ENCODE measurements at places on chromosomes 4 and X.

DNA sequence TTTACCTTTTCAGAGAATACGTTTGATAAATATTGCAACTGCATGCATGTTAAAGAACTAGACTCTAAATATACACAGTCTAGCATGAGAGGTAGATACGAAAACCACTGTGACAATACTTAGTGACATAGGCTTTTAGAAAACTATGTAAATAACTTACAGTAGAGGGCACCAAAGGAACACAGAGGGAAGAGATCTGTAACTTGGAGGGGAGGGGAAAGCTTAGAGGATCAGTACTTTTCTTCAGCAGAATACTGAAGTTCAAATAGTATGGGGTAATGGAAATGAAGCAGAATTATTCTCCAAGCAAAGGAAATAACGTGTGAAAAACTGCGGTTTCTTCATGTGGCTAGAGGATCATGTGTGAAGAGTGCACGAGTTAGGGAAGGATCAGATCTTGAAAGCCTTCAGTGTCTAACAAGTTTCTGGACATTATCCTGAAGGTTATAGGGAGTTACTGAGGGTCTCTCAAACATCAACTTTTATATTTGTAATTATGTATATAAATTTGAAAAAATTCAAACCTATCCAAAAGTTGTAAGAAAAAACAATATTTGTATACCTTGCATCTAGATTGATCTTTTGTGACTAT is 264.3 kb downstream of the NPFFR2 start:
- no peak for DNase-seq

DNA sequence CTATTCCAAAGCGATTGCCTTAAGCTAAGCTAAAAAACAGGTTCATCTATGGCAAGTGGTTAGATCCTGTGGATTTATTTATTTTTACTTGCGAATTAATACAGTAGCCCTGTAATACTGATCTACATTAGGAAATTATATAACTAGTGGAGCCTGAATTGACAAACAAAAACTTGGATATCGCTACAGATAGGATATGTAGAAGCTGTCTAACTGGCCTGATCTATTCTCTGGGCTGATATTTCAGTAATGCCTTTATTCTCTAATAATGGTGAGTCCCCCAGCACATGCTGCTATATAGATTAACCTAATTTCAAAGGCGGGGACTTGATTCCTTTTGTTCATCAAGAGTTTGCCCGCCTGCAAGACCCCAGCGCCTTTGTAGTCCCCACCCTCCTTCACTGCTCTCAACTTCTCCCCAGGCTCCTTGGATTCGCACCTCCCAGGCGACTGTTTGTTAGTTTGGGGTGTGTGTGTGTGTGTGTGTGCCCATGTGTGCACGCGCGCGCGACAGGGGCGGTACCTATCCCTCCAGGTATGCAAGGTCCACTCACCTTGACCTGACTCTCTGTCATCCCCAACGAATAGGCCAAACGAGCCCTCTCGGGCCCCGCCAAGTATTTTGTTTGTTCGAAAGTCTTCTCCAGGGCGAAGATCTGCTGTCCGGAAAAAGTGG is 3.8 kb downstream of the NKX6-1 start:
- DNase-seq = no peak

- DNase-seq = no peak
Measured at GRCh38 chr4:145605941-145606340, 13.2 kb upstream of the MMAA start.

GRCh38 chr4:143375326-143376073 is 38.8 kb downstream of the GAB1 start:
- DNase-seq = no peak

- no peak for DNase-seq
Measured at GRCh38 chr4:7703688-7704087, 236.0 kb downstream of the AFAP1 start.

- DNase-seq = no peak
Measured at GRCh38 chr4:6782846-6783110, 251 bp downstream of the KIAA0232 start.

GRCh38 chr4:98305576-98305975 is 44.4 kb downstream of the RAP1GDS1 start:
- no peak for DNase-seq

- no peak for DNase-seq
Measured at GRCh38 chrX:111470681-111471403, 40.6 kb upstream of the SERTM2 start.

GRCh38 chrX:7264399-7264798 is 116.4 kb upstream of the PUDP start:
- no peak for DNase-seq

- no peak for DNase-seq
Measured at GRCh38 chr4:108037884-108038283, 48.2 kb downstream of the HADH start.

- DNase-seq = no peak
Measured at GRCh38 chr4:148330161-148330560, 112.1 kb downstream of the NR3C2 start.

DNA sequence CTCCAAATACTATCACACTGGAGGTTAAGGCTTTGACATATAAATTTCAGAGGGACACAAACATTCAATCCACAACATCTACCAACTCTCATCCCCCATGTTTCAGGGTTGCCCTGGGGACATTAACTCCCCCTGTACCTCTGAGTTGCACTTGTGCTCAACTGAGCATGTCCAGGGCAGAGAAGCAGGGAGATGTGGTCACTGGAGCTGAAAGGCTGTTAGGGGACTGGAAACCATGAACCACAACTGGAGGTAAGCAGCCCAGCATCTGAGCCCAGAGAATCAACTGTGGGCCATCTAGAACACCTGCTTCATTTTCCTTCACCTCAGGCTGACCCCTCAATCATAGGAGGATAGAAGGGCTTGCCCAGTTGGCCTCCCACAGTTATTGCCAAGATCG is 641.1 kb downstream of the MID1IP1 start:
- no peak for DNase-seq

- DNase-seq = no peak
Measured at GRCh38 chr4:140755774-140756318, 339 bp downstream of the TBC1D9 start.

DNA sequence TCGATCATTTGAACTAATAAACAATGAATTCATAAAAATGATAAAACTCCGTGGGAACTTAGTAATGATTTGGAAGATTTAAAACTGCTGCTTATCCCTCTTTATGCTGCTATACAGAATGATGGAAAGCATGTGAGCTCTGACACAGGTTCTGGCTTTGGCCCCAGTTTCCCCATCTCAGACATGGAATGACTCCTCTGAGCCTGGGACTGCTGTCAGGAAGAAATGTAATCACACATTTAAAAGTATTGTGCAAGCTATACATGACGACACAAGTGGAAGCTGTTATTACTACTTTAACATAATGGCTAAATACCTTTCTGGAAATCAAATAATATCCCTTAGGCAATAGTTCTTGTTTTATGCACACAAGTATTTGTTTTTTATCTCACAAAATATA is 161.7 kb downstream of the DCHS2 start:
- DNase-seq = no peak

DNA sequence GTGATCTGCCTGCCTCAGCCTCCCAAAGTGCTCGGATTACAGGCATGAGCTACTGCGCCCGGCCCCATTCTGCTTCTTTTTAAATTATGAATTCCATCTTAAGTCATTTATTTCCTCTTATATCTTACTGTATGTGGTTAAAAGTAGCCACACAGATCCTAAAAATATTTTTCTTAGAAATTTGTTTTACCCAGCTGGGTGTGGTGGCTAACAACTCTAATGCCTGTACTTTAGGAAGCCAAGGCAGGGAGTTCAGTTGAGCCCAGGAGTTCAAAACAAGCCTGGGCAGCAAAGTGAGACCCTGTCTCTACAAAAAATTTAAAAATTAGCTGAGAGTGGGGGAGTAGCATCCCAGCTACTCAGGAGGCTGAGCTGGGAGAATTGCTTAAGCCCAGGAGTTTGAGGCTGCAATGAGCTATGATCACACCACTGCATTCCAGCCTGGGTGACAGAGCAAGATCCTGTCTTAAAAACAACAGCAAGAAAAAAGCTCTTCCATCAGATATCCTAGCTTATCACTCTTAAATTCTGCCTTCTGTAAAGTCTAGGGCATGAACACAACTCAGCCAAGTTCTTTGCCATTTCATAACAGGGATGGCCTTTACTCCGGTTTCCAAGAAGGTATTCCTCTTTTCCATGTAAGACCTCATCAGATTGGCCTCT is 15.1 kb upstream of the AFF1 start:
- DNase-seq = no peak

DNA sequence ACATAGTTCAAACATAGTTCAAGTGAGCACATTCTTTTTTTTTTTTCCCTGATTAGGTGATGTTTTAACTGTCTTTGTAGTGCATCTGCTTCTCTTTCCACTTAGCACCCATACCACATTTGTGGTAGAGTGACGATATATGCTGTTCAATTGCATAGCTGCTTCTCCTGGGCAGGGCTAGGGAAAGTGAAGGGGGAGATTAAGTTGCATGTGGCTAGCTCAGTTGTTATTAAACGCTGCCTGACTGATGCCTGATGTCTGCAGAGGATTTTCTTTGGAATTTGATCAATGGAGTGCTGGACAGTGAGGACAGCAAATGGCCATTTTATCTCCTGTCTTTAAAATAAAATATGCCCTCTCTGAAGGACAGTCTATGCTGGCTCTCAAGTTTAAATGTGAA is 63.7 kb downstream of the ANK2 start:
- no peak for DNase-seq

DNA sequence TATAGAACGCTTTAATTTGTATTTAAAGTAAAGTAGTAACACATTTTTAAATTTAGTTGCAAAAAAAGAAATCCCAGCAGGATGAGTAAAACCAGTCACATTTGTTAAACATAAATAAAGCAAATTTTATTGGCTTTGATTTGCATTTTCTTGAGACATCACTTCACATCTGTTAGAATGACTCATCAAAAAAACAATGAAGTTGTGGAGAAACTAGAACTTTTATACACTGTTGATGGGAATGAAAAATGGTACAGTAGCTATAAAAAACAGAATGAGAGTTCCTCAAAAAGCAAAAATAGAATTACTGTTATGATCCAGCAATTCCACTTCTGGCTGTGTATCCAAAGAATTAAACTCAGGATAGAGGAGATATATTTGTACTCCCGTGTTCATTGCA is 454.0 kb upstream of the KLHL4 start:
- no peak for DNase-seq

DNA sequence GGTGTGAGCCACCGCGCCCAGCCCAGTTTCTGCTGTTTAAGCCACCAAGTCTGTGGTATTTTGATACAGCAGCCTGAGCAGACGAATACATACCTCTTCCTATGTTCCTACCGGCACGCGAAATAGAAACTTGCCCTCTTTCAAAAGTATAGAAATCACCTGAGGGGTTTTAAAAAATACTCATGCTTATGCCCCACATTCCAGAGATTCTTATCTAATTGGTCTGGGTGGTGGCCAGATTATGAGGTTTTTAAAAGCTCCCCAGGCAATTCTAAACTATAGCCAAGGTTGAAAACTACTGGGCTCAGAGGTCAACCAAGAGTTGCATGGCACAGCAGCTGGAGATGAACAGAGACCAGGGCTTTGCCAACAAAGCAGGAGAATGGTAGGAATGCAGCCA is 24.9 kb upstream of the HUWE1 start:
- DNase-seq = no peak

GRCh38 chr4:143617994-143618679 is 82.3 kb downstream of the FREM3 start:
- no peak for DNase-seq

GRCh38 chr4:47071901-47072341 is 40.6 kb downstream of the GABRB1 start:
- no peak for DNase-seq

GRCh38 chrX:41314204-41314603 is 19.8 kb upstream of the DDX3X start:
- no peak for DNase-seq

DNA sequence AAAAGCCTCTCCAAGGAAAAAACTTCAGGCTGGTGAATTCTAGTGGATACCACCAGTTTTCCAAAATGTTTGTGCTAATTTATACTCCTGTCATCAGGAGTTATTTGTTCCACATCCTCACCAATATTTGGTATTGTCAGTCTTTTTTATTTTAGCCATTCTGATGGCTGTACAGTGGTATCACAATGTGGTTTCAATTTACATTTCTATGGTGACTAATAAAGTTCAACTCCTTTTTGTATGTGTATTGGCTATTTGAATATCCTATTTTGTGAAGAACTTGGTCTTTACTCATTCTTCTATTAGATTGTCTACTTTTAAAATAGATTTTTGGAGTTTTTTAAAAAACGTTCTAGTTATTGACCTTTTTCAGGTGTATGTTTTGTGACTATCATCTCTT is 33.0 kb upstream of the FRAS1 start:
- no peak for DNase-seq

GRCh38 chr4:77358315-77358928 is 201.4 kb downstream of the CCNG2 start:
- DNase-seq = no peak

DNA sequence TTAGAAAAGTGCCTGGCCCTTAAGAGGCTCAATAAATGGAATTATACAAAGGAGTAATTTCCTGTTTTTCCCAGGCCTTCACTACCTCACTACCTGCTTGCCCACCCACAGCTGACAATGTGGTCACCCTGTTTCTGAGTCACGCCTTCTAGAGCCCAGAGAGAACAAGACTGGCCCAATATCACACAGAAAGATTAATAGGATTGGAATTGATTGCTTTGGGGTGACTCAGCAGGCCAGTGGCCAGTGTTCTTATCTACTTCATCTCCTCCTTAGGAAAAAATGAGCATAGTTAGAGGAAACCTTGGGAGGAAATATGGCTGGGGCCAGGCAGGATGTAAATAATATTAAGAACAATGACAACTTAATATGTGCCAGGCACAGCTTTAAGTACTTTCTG is 4.5 kb upstream of the FGF16 start:
- no peak for DNase-seq

DNA sequence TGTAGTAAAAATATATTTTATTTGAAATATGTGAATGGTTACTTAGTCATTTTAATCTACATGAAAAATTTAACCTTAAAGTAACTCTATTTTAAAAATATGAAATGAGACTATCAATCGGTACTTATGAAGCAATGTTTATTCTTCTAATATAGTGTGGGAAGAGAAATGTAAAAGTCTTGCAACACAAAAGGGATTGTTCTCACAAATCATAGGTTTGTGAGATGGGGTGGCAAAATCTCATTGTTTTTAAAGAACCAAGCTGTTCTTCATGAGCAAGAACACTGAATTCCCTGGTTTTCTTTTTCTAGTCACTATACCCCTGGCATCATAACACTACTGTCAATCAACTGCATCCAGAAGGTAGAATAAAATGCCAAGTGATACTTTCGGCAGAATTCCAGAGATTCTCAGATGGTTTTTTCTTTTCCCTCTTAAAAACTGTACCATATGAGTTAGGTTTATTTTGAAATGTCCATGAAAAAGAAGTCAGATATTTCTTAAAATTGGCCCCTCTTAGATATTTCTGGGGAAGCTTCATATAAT is 52.2 kb downstream of the SNCA start:
- no peak for DNase-seq

GRCh38 chr4:79598801-79599200 is 190.8 kb upstream of the GK2 start:
- DNase-seq = no peak

Data from stimulated activated CD8-positive, alpha-beta memory T cell treated with anti-CD3 and anti-CD28 coated beads, Interleukin-7, amount 100 ng/mL, for 4 hours (primary cell).